Cortex of kidney (tissue), 1 donor: ENCODE measurements at places on chromosomes 12 and 14.

DNA sequence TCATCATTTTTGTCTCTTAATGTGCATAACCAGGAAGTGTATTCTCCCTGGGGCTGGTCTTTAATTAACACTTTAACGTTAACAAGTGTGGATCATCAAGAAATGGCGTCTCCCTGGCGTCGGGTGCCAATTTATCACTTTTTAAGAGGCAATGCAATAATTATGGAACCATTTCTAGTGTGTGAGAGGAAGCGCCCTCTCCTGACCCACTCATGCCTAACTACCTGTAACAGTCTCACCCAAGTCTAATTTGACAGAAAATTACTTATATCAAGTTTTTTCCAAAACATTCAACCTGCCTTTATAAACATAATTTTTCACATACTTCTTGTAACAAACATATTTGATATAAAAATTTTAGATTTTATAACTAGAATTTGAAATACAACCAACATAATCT, 905.3 kb upstream of the MDGA2 start:
- no peak for DNase-seq

DNA sequence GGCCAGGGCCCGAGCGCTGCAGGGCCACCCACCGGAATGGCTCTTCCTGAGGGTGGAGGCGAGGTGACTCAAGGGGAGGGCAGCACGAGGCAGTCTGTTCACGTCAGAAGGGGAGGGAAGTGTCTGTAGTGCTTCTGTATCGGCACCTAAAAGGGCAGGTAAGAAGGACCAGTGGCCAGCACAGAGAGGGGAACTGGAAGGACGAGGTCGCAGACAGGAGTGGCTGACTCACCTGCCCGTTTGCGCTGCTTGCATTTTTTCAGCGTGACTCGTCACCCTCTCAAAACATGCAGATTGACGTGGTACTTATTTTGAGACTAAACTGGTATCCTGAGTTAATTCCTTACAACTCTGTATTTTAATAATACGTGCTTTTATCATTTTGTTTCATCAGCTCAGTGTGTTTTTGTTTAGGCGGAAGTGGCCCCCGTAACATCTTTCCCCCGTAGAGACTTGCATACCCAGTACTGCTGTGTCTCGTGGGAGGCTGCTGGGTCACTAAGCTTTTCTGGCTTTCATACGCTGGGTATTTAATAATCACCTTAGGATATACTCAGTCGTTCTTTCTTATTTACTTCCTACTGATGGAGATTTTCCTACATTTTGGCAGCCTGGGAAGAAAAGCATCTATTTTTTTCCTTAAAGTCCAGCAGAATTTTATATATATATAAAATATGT, 26.4 kb downstream of the SFSWAP start:
- DNase-seq = no peak

DNA sequence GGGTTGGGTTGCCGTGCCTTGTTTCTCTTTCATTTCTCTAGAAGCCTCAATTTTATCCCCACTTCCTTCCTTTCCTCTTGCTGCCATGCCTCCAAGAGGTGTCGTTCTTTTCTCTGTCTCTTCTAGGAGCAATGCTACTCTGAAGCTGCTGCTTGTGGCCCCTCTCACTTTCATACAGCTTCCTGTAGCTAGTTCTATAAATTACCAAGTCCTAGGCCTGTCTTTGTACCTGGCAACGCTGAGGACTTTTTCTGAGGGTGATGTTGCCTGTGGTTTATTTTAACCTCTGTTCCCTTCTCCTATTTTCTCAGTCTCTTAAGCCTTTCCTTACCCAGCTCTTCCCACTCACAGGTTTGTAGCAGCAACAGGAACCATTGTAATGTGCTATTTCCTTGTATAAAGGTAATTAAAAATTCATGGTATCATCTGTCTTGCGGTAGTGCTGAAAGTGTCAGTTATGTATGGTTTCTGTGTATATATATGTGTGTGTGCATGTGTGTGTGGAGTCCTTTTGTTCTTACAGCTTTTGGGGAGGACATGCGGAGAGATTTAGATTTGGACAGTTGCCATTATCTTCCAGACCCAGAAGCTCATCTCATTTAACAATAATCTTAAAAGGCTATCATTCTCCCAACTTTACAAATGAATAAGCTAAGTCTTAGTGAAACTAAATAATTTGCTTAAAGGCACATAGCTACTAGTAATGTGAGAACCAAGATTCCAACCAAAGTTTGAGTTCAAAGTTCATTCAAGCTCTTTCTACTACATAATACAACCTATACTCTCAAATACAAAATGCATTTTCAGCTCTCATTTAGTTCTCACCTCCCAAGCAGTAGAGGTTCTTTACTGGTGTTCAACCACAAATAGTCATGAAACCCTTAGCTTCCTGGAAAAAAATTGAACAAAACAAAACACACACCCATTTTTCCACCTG, 43.8 kb downstream of the DDHD1 start:
- DNase-seq = no peak

GRCh38 chr12:58895053-58895452, 25.3 kb downstream of the LRIG3 start:
- no peak for DNase-seq

- no peak for DNase-seq
These were observed 76.9 kb upstream of the TMEM263 start for GRCh38 chr12:106878804-106879203.

DNA sequence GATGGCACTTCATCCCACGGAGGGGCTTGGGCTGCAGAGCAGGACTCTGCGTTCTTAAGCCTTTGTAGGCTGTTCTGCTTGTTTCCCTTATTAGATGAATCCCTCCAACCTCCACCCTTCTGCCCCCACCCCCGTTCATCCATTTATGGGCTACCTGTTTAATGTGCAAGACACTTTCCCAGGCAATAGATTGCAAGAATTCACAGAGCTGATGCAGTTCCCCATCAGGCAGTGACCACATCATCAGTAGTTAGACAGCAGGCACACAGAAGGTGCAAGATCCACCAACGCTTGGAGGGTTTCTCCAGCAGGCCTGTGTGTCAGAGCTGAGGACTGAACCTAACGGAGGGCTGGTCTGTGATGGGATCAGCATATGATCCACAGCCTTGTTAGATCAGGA, 1.2 kb upstream of the C1R start:
- no peak for DNase-seq

DNA sequence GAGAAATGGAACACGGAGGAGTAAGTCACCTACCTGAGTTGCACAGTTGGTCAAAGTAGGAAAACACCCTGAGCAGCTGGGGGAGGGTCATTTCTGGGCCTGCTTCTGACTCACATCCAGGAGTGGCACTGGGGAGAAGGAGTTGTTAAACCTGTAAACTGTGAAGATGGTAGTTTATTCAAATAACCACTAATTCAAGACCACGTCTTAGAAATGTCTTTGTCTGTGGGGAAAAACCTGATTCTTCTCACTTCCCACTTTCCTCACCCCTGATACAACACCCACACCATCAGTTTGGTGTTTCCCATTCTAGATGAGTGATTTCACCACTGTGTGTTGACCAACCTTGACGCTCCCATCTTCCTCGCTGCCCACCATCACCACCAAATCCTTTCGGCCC, 207.1 kb downstream of the ANO4 start:
- no peak for DNase-seq

DNA sequence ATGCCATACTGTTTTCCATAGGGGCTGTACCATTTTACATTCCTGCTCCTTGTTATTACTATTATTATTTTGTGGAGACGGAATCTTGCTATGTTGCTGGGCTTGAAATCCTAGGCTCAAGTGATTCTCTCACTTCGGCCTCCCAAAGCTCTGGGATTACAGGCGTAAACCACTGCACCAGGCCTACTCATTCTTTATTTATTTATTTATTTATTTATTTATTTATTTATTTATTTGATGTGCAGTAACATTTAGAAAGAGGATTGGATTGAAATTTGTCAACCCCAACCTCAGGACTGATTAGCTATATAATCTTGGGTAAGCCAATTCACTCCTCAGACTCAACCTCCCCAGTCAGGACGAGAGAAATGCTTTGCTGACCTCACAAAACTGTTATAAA, 107.9 kb downstream of the VEZT start:
- no peak for DNase-seq

GRCh38 chr12:6987956-6988553, 17.3 kb downstream of the EMG1 start:
- DNase-seq = no peak

DNA sequence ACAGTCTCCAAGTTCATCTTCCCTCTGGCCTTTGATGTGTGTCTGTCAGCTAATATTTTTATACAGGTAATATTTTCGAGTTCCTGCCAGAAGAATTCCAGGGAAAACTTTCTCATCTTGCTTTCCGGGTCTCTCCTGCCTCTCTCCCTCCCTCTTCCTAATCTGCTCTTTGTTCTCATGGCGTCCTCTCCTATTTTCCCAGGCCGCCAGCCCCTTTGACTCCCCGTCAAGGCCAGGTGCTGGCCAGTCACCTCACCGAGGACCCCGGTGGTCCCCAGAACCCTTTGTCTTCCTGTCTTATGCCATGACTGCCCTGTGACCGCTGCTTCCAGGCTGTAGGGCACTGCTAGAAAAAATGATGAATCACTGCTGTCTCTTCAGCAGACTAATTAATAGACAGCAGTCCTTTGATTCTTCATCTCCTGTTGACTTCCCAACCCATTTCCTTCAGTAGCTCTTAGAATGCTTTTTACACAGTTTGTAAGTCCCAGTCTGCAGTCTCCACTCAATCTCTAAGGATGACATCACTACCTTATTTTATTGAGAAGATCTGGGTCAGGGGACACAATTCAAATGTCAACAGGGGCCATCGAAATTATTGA, 40.7 kb downstream of the PPFIBP1 start:
- no peak for DNase-seq

GRCh38 chr12:89731089-89731488, 22.5 kb upstream of the ATP2B1 start:
- DNase-seq = no peak

- no peak for DNase-seq
These were observed 17.3 kb downstream of the HIP1R start for GRCh38 chr12:122852336-122853275.
